Progenitor cell of endocrine pancreas (in vitro differentiated cells): ENCODE measurements at places on chromosomes 13 and 19. TPM values are rescaled to one million over a fixed set of nuclear protein-coding genes. Genes with fewer than 3 reads are reported as not detected.

The TMPRSS9 gene
- not detected in 2 replicates for total RNA-seq

The PSG1 gene
- not detected in 2 replicates for total RNA-seq

The CCDC159 gene
- 25.0 and 27.6 TPM in 2 replicates for total RNA-seq

GRCh38 chr13:98544104-98544710 lies 32.7 kb downstream of the STK24 start:
- no peak for DNase-seq
- H3K27me3 ChIP-seq = no peaks in the 10 kb centered on the region
- H3K36me3 ChIP-seq = no peaks in the 10 kb centered on the region
- peak overlapping the region; percentile 18 for H3K27ac ChIP-seq

- H3K4me1 ChIP-seq = peaks cover 5% of the 10 kb centered on the region
- H3K36me3 ChIP-seq = no peaks in the 10 kb centered on the region
Observed at GRCh38 chr13:50580684-50581305, 262.7 kb downstream of the DLEU7 start.

DNA sequence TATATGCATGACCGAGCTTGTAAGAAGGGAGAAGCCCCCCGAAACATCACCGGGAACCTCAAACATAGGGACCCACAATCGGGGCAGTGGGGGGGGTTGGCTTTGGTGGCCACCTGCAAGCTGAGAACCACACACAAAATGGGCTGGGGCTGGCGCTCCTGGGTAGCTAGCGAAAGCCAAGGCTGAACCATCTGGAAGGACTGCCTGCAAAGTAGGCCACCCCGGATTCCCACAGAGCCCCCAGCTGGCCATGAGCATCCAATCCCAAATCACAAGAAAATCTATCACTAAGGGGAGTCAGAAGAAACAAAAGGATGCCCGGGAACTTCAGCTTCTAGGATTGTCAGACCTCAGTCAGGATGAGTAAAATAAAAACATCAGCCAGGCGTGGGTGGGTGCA lies 2.8 kb upstream of the PSPN start:
- no peaks in the 10 kb centered on the region for H3K27me3 ChIP-seq
- no peak for DNase-seq
- H3K36me3 ChIP-seq = peaks cover 28% of the 10 kb centered on the region
- H3K4me1 ChIP-seq = peaks cover 3% of the 10 kb centered on the region
- H3K27ac ChIP-seq = peak overlapping the region; percentile 10
- no peak overlapping the region for H3K4me3 ChIP-seq
